ENCODE measurements at places on chromosomes 12 and 14.

GRCh38 chr12:119676022-119676421 is 8.1 kb downstream of the PRKAB1 start:
- no peak for DNase-seq

- DNase-seq = no peak
Measured at GRCh38 chr14:94164685-94165431, 9.3 kb upstream of the PPP4R4 start.

DNA sequence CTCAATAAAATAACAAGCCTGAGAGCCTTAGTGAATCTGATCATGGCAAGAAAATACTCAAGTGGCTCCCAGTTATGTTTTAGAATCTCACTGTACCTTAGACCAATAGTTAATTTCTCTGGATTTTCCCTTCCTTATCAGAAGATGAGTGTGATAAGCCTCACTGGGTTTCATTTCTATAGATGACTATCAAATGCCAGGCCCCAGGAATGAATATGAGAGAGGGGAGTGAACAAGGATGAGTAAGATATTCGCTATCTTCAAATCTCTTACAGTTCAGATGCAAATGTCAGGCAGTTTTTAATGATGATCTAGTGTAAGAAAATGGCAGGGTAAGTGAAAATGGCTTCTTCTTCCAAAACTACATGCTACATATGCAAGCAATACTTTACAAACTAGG is 26.1 kb upstream of the OR10P1 start:
- DNase-seq = no peak

- no peak for DNase-seq
Measured at GRCh38 chr14:57464008-57464730, 29.5 kb downstream of the CCDC198 start.

DNA sequence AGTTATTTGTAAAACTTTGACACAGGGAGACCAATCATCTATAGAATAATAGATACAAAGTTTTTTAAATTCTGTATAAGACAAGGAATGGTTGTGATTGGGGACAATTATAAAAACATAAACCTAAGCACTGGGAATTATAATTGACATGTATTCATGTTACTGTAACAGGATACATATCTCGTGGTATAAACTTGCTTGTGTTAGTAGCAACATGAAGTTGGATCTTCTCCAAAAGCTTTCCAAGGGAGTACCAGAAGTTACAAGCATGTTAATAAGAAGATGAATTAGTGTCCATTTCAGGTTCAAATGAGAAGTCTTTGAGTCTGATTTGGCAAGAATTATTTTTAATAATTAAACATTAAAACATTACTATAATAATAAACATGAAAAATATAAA is 42.2 kb downstream of the CDKL1 start:
- no peak for DNase-seq

DNA sequence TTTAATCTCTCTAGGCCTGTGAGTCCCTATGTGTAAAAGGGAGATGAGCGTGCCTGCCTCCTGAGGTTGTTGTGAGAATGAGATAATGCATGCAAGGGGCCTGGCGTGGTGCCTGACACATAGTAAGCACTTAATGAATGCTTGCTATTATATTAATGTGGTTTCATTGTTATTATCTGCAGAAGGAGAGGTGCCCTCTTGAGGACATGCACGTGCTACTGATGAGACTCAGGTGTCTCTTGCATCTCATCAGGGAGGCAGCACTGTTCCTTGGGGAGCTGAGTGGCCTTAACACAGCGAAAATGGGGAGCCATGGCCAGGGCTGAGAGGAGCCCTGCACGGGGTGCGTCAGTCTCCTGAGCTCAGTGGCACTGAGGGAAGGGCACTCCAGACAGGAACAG is 29.9 kb upstream of the BCDIN3D start:
- peak; percentile 20 for DNase-seq

DNA sequence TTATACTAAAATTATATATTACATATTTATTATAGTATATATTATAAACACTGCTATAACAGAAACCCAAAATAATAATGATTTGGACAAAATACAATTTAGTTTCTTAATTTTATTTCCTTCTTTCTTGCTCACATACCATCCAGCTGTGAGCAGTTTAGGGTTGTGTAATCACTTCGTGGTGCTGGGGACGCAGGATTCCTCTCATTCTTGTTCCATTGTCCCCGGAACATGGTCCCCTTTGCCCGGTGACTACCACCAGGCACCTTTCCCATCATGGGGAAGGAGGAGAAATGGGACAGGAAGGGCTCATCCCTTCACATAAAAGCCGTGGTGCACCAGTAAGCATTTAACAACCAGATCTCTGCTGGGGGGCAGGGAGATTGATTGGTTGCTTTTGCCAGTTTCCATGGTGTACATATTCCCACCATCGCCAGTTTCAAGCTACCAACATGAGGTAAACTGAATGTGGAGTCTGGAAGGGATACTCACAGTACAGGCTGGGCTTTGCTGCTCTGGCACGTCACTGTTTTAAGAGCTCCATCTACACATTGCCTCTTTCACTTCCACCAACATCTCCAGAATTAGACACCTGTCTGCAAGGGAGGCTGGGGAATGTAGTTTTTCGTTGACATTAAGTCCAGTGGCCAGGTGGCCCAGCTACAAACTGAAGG is 191.5 kb downstream of the TMEM132C start:
- DNase-seq = no peak

- no peak for DNase-seq
Measured at GRCh38 chr14:103806805-103807204, 40.6 kb downstream of the PPP1R13B start.

GRCh38 chr12:51678086-51678724 is 87.2 kb downstream of the SCN8A start:
- peak; percentile 57 for DNase-seq

DNA sequence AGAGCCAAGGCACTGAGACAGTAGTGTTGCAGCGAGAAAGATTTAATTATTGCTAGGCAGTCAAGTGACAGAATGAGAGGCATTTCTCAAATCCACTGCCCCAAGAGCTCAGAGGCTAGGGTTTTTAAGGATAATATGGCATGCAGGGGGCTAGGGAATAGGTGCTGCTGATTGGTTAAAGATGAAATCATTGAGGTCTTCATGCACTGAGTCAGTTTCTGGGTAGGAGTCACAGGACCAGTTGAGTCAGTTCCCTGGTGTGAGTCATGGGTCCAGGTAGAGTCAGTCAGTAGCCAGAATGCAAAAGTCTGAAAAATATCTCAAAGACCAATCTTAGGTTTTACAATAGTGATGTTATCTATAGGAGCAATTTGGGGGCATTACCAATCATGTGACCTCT is 323.8 kb downstream of the RGS6 start:
- DNase-seq = no peak

- no peak for DNase-seq
Measured at GRCh38 chr14:44347316-44347715, 159.8 kb downstream of the FSCB start.

- no peak for DNase-seq
Measured at GRCh38 chr12:116892349-116893140, 11.3 kb upstream of the HRK start.

GRCh38 chr12:52214421-52214802 is 18.6 kb upstream of the KRT7 start:
- DNase-seq = no peak

DNA sequence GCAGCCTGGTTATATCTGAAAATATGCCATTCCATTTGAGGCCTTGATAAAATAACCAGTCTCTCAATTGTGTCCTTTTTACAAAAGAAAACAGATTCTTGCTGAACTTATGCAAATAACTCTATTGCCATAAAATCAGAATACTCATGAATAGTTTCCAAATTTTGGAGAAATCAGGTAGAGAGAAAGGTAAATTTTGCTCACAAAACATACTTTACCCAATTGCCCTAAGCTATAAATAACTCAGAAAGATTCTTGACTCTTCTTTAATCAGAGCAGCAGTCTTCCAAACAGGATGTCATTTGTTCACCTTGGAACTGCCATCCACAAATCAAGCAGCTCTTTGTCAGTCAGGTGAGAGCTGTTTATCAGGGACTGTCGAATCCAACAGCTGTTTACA is 12.6 kb downstream of the ZNF26 start:
- DNase-seq = no peak

DNA sequence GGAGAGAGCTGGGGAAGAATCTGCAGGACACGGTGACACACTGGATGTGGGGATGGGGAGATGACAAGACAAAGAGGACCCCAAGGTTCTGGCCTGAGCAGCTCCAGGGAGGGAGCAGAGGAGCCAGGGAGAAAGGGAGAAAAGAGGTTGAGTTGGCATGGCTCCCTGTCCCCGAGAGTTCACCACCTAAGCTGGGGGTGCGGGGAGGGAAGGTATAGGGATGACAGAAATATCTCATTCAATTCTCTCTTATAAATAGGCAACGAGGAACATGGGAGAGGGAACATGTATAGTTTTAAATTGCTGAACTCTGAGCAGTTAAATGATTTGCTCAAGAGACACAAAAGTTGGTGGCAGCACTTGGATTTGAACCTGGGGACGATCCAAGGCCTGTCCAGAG is 85.1 kb downstream of the CMKLR1 start:
- no peak for DNase-seq

GRCh38 chr12:128191380-128191779 is 75.6 kb upstream of the TMEM132C start:
- DNase-seq = no peak

DNA sequence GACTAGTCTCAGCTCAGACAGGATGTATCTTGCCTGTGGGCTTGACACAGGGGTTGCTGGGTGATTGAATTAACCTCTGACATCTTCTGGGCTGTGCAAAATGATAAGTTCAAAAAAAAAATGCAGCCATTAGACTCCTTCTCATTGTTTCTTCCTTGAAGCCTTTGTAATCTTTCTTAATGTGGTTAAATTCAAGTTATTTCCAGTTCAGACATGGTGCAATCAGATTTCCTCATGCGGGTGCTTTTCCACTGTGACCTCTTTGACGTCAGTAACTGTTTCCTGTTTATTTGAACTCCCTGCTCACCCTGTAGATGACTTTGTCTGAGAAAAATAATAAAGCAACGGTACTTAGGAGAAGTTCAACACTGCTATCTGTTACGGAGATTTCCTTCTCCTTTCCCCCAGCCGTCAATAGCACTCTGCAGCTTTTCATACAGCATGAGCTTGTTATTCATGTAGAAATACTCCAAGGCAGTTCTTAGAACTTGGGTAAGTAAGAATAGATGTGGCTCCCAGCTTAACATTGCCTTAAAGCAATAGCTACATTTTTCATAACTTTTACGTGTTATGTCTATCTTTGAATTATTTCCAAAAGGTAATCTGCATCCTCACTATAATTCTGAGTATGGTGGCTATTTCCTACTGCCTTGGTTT is 155.5 kb downstream of the PRKCH start:
- peak; percentile 99 for DNase-seq

DNA sequence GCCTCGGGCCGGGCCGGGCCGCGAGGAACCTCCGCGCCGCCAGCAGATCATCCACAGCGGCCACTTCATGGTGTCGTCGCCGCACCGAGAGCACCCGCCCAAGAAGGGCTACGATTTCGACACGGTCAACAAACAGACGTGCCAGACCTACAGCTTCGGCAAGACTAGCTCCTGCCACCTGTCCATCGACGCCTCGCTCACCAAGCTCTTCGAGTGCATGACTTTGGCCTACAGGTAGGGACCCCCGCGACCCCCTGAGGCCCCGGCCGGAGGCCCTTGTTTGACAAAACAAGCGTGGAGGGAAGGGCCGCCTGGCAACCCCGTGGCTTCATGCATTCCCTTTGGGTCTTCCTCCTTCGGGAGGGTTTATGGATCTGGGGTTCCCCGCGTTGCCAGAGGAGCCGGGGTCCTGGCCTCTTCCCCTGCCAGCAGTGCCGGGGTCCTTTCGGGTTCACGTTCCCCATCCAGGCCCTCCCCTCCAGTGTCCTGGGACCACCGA is 526 bp downstream of the MLXIP start:
- no peak for DNase-seq

- DNase-seq = no peak
Measured at GRCh38 chr12:75695926-75696325, 184.5 kb upstream of the KRR1 start.

- DNase-seq = no peak
Measured at GRCh38 chr12:127980585-127980984, 286.4 kb upstream of the TMEM132C start.

- DNase-seq = peak; percentile 73
Measured at GRCh38 chr14:77848031-77848430, 48.1 kb downstream of the ADCK1 start.

DNA sequence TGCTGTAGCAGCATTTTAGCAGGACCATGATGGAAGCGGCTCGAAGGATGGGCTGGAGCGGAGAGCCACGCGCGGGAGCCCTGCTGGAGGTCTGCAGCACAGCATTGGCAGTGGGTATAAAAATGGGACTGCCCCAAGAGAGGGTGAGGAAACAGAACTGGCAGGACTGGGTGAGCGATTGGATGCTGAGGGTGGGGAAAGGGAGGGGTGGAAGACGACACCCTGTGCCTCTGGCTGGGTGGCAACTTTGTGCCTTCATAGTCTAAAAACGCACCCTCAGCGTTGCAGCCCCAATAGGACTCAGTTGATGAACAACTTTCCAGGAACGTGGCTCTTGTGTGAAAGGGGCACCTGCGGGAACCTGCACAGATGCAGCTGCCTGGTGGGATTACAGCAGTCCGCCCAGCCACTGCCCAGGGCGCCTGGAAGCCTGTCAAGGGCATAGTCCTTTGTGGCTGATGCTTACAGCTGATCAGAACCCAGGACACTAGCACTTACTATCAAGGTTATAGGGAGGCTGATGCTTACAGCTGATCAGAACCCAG is 73.0 kb downstream of the NINJ2 start:
- no peak for DNase-seq

DNA sequence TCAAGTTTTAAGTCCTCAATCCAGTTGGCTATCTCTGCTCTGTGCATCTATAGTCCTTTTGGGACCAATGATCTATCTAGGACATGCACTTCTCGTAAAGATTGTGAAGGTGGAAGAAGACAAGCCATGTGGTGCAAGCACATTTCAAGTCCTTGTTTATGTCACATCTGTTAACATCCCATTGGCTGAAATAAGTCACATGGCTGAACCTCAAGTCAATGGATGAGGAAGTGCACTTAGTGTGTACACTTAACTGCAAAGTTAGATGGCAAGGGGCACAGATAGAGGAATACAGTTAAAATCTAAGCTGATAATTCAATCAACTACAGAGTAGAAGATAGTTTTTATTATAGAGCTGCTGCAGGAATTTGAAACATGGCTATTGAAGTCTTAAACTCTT is 362.8 kb upstream of the TBX3 start:
- no peak for DNase-seq

GRCh38 chr12:49335118-49335954 is 1.7 kb downstream of the C1QL4 start:
- no peak for DNase-seq

GRCh38 chr12:39402922-39403321 is 40.0 kb downstream of the KIF21A start:
- peak; percentile 19 for DNase-seq

Measured in HCEC 1CT (cell line).